GM23248 (cell line): ENCODE measurements at places on chromosomes 7 and 10. TPM values are rescaled to one million over a fixed set of nuclear protein-coding genes. Genes with fewer than 3 reads are reported as not detected.

Gene HOXA13
- 0.13 and 0.43 TPM in 2 replicates for total RNA-seq

Gene ZNF680
- 6.6 and 8.7 TPM in 2 replicates for total RNA-seq

Gene TEX47
- total RNA-seq, result not detected in 2 replicates

Gene IFIT1B
- not detected in 2 replicates for total RNA-seq

Gene HECW1
- 4.8 and 8.7 TPM in 2 replicates for total RNA-seq

Gene LRRC72
- total RNA-seq, result not detected in 2 replicates

Gene LLCFC1
- not detected in 2 replicates for total RNA-seq

Gene GNG11
- 22.5 and 25.9 TPM in 2 replicates for total RNA-seq

Gene CPA2
- not detected in 2 replicates for total RNA-seq

Gene WEE2
- total RNA-seq, result not detected in 2 replicates

Gene GJC3
- total RNA-seq, result not detected in 2 replicates

Gene GPR141
- not detected in 2 replicates for total RNA-seq

Gene OPN1SW
- total RNA-seq, result not detected in 2 replicates

Gene PLEKHS1
- total RNA-seq, result 0.38 TPM in 1 of 2 replicates, not detected in the other

Gene SP8
- total RNA-seq, result not detected in 2 replicates

Gene PRPS1L1
- not detected in 2 replicates for total RNA-seq

Gene CCAR1
- total RNA-seq, result 32.4 and 37.9 TPM in 2 replicates

Gene DYNC1I1
- 0.38 and 1.4 TPM in 2 replicates for total RNA-seq

Gene LIPK
- total RNA-seq, result not detected in 2 replicates

Gene SPDYE5
- not detected in 2 replicates for total RNA-seq

Gene TYW1B
- total RNA-seq, result 1.6 TPM in 1 of 2 replicates, not detected in the other

Gene MYO1G
- not detected in 2 replicates for total RNA-seq

Gene CDHR1
- total RNA-seq, result not detected in 2 replicates

Gene ANKRD61
- not detected in 2 replicates for total RNA-seq

Gene FGFR2
- not detected in 2 replicates for total RNA-seq

Gene SFXN2
- 0.51 and 1.1 TPM in 2 replicates for total RNA-seq

Gene FFAR4
- not detected in 2 replicates for total RNA-seq

Gene ELFN1
- 5.1 and 6.2 TPM in 2 replicates for total RNA-seq

Gene ADGRA1
- not detected in 2 replicates for total RNA-seq

Gene GRB10
- 24.0 and 25.9 TPM in 2 replicates for total RNA-seq

Gene FAS
- total RNA-seq, result 69.0 and 77.8 TPM in 2 replicates

Gene MOGAT3
- not detected in 2 replicates for total RNA-seq

Gene TMEM196
- total RNA-seq, result not detected in 2 replicates

Gene GNAT3
- total RNA-seq, result not detected in 2 replicates

Gene CHRM2
- total RNA-seq, result 3.7 and 5.2 TPM in 2 replicates

Gene FANK1
- 4.3 and 13.3 TPM in 2 replicates for total RNA-seq

Gene KLF14
- 0.11 TPM in 1 of 2 replicates, not detected in the other for total RNA-seq

Gene GJD4
- total RNA-seq, result not detected in 2 replicates

Gene CALCR
- total RNA-seq, result not detected in 2 replicates

Gene ASB4
- not detected in 2 replicates for total RNA-seq

Gene KCNH2
- not detected in 2 replicates for total RNA-seq

Gene BMPER
- 85.2 and 97.3 TPM in 2 replicates for total RNA-seq

Gene CDHR3
- total RNA-seq, result 2.6 and 3.3 TPM in 2 replicates

Gene CRTAC1
- total RNA-seq, result 0.13 TPM in 1 of 2 replicates, not detected in the other

Gene MYL10
- total RNA-seq, result not detected in 2 replicates

Gene SUPV3L1
- 18.2 and 29.9 TPM in 2 replicates for total RNA-seq

Gene ALOX5
- not detected in 2 replicates for total RNA-seq

Gene GHRHR
- total RNA-seq, result not detected in 2 replicates

Gene PNLIPRP2
- not detected in 2 replicates for total RNA-seq

Gene FAM237B
- total RNA-seq, result not detected in 2 replicates

Gene SPDYE9
- not detected in 2 replicates for total RNA-seq

Gene CLCN1
- total RNA-seq, result not detected in 2 replicates

Gene LRRTM3
- total RNA-seq, result not detected in 2 replicates

Gene HOGA1
- 0.22 TPM in 1 of 2 replicates, not detected in the other for total RNA-seq

Gene RET
- total RNA-seq, result not detected in 2 replicates
